A172 (cell line): ENCODE measurements at places on chromosomes 5 and 9. TPM values are rescaled to one million over a fixed set of nuclear protein-coding genes. Genes with fewer than 3 reads are reported as not detected.

GRCh38 chr9:90441814-90442213 lies 200.8 kb downstream of the DIRAS2 start:
- no peak for DNase-seq

GRCh38 chr9:70420441-70421271 lies 6.2 kb upstream of the KLF9 start:
- peak; percentile 82 for DNase-seq

GRCh38 chr5:8641786-8642505 lies 773.0 kb downstream of the MTRR start:
- no peak for DNase-seq

- DNase-seq, result no peak
Measured at GRCh38 chr9:132806723-132807421, 71.2 kb downstream of the AK8 start.

ENTREP1 gene
- 0.78 and 1.7 TPM in 2 replicates for total RNA-seq

DNA sequence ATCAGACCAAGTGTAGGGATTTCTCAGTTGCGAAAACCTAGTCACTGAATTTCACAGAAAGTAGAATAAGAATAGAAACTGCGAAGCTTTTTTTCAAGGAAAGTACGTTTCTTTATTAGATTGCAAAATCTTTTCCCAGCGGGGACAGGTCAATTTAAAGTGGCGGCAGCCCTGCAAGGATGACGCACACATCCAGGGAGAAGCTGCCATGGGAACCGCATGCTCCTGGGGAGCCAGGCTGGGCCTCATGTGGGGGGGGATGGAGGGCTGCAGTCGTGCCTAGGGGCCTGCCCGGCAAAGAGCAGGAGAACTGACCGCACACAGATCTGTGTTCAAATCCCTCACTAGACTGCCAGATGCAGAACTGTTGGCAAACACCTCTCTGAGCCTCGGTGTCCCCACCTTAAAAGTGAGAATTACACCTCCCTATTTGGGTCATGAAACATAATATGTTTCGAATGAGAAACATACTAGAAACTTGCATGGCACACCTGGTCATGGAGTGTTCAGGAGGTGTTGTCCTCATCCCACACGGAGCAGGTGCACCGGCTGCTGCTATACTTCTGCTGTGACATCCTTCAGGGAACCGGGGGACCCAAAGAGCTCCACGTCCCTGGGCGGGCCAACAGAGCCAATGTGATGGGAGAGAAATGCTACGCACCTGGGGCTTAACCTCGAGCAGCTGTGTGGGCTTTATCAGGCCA lies 127.8 kb upstream of the PHYKPL start:
- no peak for DNase-seq

GRCh38 chr5:24080046-24080445 lies 564.7 kb downstream of the CDH10 start:
- no peak for DNase-seq

DNA sequence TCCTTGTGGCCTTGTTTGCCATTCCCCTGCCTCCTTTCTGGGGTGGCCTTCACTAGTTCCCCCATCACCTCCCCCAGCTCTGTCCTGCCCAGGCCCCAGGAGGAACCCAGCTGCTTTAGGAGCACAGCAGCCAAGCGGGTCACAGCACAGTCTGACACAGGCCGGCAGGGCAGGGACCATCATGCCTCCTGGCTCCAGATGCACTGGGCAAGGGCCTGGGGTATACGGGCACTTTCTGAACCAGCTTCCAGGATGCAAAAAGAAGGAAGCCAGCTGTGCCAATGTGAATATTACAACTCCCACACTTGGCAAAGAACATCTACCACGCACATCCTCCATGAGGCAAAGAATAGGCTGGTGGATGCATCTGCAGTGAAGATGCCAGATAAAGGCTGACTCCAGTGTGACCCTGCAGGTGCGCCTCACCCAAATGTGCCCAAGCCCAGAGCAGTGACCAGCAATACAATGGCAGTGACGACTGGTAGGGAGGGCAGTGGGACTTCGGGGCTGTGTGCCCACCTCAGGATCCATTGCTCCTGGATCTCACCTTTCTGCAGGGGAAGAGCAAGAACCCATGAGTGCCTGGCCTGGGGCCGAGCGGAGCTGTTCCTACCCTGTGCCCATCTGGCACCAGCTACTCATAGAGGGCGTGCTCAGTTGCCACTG lies 6.3 kb upstream of the IL3 start:
- DNase-seq, result no peak

PTGS1 gene
- total RNA-seq, result 0.29 TPM in 1 of 2 replicates, not detected in the other

DNA sequence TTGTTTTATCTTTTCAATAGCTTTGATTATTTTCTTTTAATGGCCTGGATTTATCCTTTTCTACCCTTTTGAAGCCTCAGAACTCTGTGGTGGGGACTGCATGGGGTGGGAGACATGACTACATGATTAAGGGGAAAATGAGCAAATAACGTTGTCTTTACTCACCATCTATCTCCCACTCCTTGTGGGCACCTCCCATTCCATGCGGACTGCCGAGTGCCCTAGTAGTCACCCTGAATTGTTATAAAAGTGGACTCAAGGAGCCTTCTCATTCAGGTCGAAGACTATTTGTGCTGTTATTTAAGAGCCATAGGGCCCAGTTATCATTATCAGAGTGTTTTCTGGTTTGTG lies 281.8 kb downstream of the MLLT3 start:
- no peak for DNase-seq

MLANA gene
- not detected in 2 replicates for total RNA-seq

C9orf153 gene
- total RNA-seq, result not detected in 2 replicates

OTULIN gene
- total RNA-seq, result 34.4 and 36.1 TPM in 2 replicates

GAS1 gene
- 1.3 and 1.7 TPM in 2 replicates for total RNA-seq

GRCh38 chr9:92147030-92147851 lies 32.0 kb upstream of the SPTLC1 start:
- peak; percentile 84 for DNase-seq

DNA sequence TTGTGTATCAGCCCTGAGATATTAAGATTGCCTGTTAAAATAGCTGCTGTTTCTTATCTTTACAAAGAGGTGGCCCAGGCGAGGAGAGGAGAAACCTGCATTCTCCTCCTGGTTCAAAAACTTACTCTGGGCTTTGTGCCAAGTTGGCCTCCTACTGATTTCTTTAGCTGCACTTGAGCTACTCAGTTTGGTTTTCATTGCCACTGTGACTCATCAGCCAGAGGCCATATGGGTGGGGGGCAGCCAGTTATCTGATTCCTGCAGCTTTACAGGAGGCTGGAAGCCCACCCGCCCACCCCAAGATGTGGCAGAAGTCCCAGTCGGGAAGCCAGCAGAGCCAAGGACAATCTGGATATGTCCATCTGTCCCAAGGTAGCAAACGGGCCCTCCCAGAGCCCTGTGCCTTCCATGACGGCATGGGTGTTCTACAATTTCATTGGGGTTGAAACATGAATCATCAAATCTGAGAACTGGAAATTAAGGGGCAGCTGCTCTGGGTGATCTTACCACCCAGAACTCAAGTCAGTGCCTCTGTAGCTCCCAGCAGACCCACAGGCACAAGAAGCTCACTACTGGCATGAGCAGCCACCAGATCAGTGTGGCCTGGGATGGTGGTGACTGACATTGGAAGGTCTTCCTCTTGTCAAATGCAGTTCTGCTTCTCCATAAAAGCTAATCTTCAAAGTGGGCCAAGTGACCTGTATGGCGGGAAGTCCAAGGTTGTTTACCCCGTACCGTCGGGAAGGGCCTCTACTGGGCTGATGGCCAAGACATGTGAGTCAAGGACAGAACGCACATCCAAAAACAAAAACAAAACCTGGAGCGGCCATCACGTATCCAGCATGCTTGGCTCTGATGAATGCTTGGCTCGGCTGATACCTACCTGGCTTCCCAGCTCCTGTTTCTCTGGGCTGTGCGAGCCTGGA lies 15.6 kb downstream of the FCN2 start:
- peak; percentile 91 for DNase-seq

DNA sequence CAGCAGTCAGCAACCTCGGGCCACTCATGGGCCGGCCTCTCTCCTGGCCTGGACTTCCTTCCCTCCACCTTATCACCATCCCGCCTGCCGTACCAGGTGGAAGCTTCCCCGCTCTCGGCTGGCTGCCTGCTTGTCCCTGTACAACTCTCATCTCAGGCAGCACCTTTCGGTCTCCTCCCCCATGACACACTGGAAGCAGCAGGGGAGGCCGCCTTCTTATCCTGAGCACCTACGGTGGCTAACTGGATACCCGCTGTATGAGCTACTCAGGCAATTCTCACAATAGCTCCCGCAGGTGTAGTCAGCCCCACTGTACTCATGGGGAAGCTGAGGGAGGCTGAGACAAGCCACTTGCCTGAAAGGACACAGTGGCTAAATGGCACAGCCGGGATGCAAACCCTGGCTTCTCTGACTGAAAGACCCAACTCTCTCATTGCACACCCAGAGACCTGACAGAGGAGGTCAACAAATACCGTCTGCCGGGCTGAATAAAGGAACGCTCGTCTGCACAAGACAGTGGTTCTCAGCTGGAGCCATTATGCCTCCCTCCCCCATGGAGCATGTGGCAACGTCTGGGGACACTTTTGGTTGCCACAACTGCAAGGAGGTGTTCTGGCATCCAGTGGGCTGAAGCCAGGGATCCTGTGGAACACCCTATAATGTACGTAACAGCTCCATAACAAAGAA lies 9.6 kb downstream of the STK10 start:
- no peak for DNase-seq

IL7R gene
- total RNA-seq, result 114 and 160 TPM in 2 replicates

GDF9 gene
- total RNA-seq, result 0.36 and 2.4 TPM in 2 replicates

GRCh38 chr5:14064841-14065240 lies 78.3 kb upstream of the TRIO start:
- DNase-seq, result peak; percentile 37

DNA sequence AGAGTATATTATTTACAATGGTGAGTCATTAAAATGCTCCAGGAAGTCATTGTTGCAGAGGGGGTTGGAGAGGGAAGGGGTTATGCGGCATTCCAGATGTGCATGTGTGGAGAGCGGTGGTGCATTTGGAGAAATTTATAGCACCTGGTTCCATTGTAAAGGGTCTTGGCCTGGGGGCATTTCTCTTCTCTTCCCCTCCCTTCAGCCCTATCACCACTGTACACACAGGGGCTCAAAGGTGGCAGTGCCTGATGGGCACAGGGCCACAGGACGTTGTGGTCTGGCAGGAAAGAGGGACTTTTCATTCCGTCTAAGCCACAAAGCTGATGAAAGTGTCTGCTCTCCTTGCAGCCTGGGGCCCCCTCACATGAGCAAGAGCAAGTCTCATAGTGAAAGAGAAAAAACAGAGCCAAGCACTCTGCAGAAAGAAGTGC lies 442.4 kb upstream of the ZNF462 start:
- peak; percentile 56 for DNase-seq

CARD9 gene
- total RNA-seq, result 0.95 and 1.1 TPM in 2 replicates

DNA sequence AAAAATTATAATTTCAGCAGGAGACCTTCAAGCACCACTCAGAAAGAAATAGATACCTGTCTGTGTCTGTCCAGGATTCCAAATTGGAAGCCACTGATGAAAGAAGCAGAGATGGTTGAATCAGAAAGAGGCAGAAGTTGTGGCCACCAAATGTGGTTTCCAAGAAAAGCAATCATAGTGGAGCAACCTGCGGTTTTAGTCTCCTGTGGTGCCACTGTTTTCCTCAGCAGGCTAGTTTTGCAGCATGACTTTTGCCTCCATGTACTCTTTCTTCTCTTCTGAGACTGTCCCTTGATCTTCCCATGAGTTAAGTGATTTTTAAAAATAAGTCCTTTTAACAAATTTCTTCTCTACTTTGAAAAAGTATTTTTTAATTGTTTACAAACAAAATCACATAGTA lies 535.8 kb downstream of the CYLC2 start:
- DNase-seq, result peak; percentile 5

DNA sequence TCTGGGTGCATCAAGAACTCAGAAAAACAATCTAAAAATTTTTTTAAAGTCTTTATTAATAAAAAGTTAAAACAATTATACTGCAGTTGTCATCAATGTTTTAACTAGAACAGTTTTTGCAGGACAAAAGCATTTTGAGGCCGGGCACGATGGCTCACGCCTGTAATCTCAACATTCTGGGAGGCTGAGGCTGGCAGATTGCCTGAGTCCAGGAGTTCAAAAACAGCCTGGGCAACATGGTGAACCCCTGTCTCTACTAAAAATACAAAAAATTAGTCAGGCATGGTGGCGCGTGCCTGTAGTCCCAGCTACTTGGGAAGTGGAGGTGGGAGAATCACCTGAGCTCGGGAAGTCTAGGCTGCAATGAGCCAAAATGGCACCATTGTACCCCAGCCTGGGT lies 5.2 kb upstream of the SPRY4 start:
- no peak for DNase-seq

- no peak for DNase-seq
Measured at GRCh38 chr9:119959846-119960545, 590.8 kb upstream of the BRINP1 start.

- peak; percentile 76 for DNase-seq
Measured at GRCh38 chr5:147504011-147504410, 5.9 kb downstream of the DPYSL3 start.

DNA sequence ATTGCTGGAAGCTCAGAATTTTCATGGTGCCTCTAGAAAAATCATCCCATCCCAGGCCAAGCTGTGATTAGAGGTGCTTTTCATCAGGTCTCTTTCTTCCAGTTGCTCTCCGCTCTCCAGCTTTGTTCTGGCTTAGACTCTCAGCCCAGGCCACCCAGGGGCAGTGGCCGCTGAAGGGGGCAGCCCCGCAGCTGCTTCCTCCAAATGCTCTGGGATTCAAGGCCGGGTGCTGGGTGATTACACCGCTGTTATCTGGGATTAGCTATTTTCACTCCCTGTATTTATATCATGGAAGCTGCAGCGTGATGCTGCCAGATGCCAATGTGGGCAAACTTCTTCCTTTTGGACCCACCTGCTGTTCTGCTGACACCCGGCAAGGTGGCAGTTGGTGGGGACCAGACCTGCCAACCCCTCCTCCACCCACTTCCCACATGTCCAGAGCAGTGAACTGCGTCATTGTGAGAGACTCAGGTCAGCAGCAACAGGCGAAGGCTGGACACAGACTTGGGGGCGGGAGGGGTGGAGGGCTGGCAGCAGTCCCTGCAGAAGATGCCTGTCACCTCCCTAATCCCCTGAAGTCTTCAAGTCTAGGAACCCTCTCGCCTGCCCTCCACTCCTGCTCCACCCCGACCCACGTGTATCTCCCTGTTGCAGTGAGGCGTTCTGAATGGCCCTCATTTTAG lies 33.9 kb upstream of the NKX2-5 start:
- no peak for DNase-seq

INSL4 gene
- not detected in 2 replicates for total RNA-seq

- no peak for DNase-seq
Measured at GRCh38 chr9:131319486-131319885, 30.0 kb downstream of the PLPP7 start.

DNA sequence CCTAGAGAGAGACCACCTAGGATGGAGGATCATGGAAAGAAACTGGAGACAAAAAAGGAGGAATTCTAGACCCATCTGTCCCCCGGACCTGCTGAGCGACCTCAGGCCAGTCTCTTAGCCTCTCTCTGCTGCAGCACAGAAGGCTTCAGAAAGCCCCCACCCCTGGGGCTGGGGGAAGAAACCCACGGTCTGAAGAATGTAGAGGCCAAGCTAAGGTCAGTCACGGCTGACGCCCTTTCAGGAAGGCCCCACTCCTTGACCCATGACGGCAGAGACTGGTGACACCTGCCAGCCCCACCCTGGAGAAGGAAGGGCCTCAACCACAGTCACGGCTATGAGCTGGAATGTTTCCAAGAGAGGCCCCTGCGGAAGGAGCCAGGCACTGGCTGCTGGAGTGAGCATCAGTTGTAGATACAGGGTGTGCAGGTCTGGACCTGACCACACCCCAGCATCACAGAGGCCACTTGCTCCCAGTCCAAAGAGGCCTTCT lies 120.5 kb upstream of the BOD1 start:
- DNase-seq, result no peak

LCN9 gene
- total RNA-seq, result not detected in 2 replicates

GOLM1 gene
- total RNA-seq, result 142 and 155 TPM in 2 replicates

THBS4 gene
- 0.05 and 1.2 TPM in 2 replicates for total RNA-seq
